ENCODE measurements at places on chromosomes 16 and 17.
A peak's percentile ranks its signal among the peaks of the same experiment; 100 is the strongest.

DNA sequence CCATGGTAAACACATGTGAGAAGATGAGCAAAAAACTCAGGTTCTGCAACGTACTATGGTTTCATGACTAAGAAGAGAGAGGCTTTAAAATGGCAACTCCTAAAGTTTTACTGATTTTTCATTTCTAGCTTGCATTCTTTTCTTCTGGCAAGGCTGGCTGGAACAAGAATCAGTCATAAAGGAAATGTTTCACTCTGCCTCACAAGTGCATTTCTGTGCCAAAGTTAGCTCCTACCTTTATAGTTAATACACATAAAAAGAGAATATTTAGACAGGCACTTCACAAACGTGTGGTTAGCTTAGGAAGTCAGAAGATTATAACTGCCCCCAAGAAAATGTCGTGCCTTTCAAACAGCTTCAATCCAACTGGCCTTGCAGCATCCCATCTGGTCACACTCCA lies 417.1 kb upstream of the CDH11 start:
- DNase-seq = no peak

GRCh38 chr16:77838597-77839255 lies 50.4 kb downstream of the VAT1L start:
- no peak for DNase-seq

DNA sequence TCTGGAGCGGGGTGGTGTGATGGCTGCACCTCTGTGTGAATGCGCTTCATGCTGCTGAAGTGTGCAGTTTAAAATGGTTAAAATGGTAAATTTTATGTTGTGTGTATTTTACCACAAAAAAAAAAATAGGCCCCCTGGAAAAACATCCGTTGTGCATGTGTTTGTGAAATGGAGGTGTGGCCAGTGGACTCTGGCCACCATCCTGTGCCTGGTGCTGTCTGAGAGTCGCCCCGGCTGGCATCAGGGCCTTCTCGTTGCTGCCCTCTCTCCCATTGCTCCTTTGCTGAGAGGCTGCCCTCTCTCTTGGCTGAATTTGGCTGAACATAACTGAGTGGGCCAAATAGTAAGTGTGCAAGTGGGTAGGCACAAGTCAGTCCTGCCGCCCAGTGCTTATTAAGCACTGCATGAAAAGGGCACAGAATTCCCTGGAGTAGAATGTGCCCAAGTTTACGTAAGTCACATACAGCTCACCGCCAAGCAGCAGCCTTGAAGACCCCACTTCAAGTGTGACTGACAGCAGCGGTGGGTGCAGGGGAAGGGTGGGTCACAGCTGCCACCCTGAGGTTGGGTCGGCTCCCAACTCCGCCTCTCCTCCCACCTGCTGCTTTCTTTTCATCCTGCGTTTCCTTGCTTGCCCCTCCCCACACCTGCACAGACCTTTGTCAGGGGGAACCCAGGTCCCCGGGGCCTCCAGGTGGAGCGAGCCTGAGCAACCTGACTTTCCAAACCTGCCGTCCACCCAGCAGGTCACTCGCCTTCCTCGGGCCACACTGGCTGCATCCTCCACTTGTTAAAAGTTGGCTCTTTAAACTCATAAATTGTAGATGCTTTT lies 46.8 kb downstream of the FOXK2 start:
- DNase-seq = no peak

GRCh38 chr17:73482894-73483293 lies 161.4 kb downstream of the SDK2 start:
- DNase-seq = no peak

DNA sequence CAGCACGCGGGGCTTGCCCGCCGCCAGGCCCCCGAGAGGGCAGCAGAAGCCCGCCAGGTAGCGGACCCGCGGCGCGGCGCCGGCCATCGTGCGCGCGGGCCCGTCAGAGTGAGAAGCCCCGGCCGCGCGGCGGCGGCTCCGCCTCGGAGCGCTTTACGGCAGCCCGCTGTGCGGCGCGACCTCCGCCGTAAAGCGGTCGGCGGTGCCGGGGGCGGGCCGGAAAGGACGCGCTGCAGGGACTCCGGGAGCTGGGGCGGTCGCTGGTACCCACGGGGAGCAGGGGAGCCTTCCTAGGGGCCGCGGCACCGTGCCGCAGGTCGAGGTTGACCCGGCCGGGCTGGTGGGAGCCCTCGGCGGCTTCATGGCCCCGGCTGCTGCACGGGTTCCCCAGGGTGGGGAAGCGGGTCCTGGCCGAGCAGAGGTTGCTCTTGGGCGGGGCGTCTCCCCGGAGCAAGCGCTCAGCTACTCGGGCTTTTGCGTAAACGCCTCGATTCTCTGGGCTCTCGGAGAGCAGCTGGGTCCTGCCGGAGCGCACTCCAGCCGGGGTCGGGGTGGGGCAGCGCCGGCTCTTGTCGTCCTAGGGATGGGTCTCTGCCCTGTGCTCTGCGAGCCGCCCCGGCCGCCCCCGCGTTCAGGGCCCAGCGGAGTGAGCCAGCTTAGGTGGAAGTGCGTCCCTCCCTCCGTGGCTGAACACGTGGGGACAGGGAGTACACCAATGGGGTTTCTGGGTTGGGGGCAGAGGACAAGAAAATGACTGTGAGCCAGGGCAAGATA lies at the start of gene FAAP100:
TSS of gene FAAP100 (minus strand) at position 110 of the 774 bp plus-strand sequence. CDS start at position 87, 23 bp downstream.
- peak; percentile 41 for DNase-seq

GRCh38 chr16:14369734-14370598 lies 260.1 kb downstream of the PARN start:
- DNase-seq = no peak
